ENCODE measurements at places on chromosomes 5 and 9.

DNA sequence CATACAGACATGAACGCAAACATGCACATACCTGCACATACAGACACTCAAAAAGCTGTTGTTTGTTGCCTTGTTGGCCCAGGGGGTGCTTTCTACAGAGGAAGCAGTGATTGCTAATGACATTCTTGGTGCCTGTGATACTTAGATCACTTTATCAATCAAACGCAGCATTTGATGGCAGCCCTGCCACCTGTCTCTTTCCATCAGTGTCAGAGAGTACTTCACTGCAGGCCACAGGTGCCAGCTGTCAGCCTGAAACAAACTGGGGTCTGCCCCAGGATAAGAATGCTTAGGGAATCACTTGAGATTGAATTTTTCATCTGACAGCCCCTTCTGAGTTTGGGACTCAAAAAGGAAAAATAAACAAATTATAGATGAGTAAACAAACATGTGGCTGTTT is 388.9 kb upstream of the SGCD start:
- ATAC-seq = no peak

GRCh38 chr5:139660105-139660922 is 12.2 kb downstream of the CXXC5 start:
- ATAC-seq = no peak

- ATAC-seq = peak; percentile 78
Measured at GRCh38 chr5:43156388-43156787, 35.6 kb upstream of the NIM1K start.

- no peak for ATAC-seq
Measured at GRCh38 chr5:57486027-57486602, 3.5 kb upstream of the ACTBL2 start.

DNA sequence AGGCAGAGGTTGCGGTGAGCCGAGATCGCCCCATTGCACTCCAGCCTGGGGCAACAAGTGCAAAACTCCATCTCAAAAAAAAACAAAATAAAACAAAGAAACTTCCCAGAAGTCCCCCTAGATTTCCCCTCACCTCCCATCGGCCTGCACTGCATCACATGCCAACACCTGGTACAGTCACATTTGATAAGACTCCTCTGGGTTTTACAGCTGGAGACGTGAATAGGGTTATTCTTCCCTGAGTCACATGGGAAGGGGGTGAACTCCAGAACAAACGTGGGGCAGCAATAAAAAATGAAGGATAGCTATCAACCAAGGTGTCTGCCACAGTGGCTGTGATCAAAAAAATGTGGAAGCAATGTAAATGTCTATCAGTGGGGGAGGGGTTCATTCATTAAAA is 26.0 kb downstream of the SPRY4 start:
- no peak for ATAC-seq

DNA sequence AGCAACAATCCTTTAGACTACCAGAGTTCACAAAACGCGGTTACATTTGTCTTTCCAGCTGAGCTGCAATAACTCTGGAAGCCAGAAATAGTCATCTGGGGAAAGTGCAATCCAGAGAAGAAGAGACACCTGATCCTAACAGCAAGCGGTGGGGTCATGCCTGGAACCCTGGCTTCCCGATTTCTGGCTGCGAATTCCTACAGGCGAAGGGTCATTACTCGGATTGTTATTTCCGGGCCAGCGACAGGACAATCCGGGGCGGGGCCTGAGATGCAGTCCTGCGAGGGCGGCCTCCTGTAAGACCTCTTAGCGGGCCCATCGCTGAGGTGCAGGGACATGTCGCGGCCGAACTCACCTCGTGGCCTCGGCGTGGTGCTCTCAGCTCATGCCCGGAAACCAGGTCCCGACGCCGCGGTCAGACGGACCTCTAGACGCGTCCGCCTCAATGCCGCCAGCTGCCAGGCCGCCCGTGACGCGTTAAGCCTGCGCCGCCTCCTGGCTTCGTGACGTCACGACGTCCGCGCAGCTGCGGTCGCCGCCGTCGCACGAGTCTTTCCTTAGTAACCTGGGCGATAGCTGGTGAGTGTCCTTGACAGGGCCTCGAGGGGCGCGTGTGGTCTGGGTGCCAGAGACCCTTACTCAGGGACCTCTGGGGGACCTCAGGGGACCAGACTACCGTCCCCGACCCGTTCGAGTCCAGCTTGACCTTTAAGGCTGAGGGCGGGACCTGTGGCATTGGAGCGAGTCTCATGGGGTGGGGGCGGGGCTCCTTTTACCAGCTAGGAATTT is at the start of the genes MRRF and RBM18:
MRRF (plus strand) TSS at position 523 of the 789 bp plus-strand sequence. CDS start 6,010 bp downstream, outside the sequence.
RBM18 (minus strand) TSS at position 481 of the 789 bp plus-strand sequence. CDS start 3,348 bp downstream, outside the sequence.
- ATAC-seq = peak; percentile 94

- no peak for ATAC-seq
Measured at GRCh38 chr9:125541840-125542243, 165.2 kb downstream of the MAPKAP1 start.

Data from activated T-helper 17 cell treated with anti-CD3 and anti-CD28 coated beads, Interleukin-2, amount 50 U/mL, for 72 hours (primary cell).